ENCODE measurements at places on chromosomes 12 and 14. TPM values are rescaled to one million over a fixed set of nuclear protein-coding genes. Genes with fewer than 3 reads are reported as not detected.

DNA sequence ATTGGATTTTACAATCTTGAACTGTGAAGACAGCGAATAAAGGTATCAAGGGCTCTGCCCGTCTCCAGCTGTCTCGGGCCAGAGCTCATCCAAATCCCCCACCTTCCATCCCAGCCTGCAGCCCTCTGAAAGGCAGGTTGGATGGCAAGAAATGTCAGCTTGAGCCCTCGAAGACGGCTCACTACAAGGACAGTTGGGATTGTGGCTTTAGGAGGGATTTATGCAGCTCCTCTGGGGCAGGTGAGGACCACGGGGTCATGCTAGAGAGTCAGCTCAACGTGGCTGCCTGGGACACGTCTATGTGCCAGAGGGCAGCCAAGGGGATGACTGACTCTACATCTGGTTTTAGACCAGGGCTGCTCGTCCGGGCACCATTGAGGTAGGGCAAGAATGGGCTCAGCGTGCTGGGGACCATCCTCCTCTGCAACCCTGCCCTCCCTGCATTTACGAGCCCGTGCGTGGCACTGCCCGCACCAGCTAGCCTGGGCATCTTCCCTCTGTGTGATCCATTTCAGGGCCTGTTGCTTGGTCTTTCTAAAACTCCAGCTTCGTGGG lies 16.2 kb downstream of the MVK start:
- H3K27me3 ChIP-seq: no peaks in the 10 kb centered on the region
- DNase-seq: no peak
- no peak overlapping the region for H3K4me3 ChIP-seq
- no peaks in the 10 kb centered on the region for H3K4me1 ChIP-seq

DNA sequence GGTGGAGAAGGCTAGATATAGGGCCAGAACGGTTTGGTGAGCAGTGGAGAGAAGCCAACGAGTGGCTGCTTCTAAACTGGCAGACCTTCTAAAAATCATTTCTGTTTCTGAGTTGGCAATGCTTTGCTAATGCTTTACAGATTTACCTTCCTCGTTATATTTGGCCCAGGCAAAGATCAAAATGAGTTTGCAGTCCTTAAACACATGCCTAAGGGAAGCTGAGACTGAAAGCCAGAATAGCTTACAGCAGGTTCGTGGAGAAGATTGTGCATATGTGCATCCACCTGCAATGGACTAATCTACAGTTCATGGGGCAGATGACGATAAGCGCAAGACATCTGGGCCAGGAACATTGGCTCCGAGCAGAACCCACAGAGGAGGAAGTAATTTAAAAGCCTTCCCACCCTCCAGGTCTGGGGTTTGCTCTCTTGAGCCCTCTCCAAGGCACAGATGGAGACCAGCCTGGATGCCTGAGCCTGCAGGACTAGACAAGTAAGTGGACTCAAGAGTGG lies 99.4 kb downstream of the NINJ2 start:
- no peak overlapping the region for H3K4me3 ChIP-seq
- no peaks in the 10 kb centered on the region for H3K36me3 ChIP-seq
- DNase-seq: no peak
- peaks cover 5% of the 10 kb centered on the region for H3K4me1 ChIP-seq
- no peak overlapping the region for H3K27ac ChIP-seq

GRCh38 chr12:18461758-18462157 lies 200.4 kb downstream of the PIK3C2G start:
- H3K27ac ChIP-seq: no peak overlapping the region
- DNase-seq: no peak
- H3K27me3 ChIP-seq: no peaks in the 10 kb centered on the region
- no peak overlapping the region for H3K4me3 ChIP-seq

DNA sequence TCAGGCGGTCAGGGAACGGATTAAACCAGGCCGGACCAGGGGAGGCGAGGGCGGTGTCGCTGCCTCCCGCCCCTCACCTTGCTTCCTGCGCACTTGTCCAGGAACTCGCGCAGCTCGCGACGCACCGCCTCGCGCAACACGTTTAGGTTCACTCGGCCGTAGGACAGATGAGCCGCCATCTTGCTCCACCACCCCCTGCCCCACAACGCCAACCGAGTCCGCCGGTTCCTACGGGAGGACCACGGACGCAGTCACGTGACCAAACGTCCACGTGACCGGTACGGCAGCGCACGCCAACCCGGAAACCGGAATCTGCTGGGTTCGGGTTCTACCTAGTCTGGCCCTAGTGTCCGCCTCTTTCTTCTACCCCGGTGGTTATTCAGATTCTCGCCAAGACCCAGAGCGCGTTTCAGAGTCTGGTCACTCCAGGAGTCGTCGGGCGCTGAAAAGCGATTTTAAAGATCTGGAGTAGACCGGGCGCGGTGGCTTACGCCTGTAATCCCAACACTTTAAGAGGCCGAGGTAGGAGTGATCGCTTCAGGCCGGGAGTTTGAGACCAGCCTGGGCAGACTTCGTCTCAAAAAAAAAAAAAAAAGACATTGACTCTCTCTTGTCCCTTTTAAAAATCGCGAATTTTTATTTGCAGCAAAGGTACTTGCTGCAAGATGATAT lies at the start of gene VPS33A:
VPS33A (minus strand) TSS at position 265 of the 672 bp plus-strand sequence; CDS start at position 179, 86 bp downstream.
- H3K4me1 ChIP-seq: no peaks in the 10 kb centered on the region
- H3K4me3 ChIP-seq: peak within 1 kb of the TSS; percentile 65
- peak within 1 kb of the TSS; percentile 96 for H3K27ac ChIP-seq
- peaks cover 2% of the 10 kb centered on the region for H3K36me3 ChIP-seq

DNA sequence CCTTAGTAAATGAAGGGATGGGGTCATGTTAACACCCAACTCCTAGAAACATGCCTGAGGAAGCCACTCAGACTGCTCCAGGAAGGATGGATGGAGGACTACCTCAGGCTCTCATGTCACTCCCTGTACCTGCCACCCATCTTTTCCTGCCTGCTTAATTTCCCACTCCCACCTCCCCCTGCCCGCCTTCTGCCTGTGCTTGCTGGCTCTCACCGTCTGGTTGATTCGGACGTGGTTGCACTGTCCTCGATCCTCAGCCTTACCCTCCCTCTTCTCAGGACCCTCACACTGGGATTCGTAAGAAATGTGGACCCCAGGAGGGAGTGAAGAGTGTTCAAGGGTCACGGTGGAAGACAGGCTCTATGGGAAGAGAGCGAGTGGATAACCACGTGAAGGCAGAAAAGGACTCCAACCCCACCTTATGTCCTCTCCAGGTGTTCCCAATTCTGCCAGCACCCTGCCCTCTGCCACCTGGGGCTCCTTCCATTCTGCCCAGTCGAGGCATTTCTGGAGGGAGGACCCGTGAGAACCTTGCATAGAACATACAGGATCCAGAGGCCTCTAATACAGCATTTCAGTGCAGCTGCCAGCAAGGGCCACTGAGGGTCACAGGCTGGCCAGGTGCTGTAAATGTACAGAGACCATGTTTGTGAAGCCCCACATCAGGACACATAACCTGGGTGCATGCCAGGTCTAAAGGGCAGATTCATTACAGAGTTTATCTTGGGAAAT lies 12.9 kb downstream of the ITGB7 start:
- no peak for DNase-seq
- H3K27me3 ChIP-seq: no peaks in the 10 kb centered on the region
- H3K36me3 ChIP-seq: no peaks in the 10 kb centered on the region
- H3K4me1 ChIP-seq: no peaks in the 10 kb centered on the region
- no peak overlapping the region for H3K4me3 ChIP-seq

DNA sequence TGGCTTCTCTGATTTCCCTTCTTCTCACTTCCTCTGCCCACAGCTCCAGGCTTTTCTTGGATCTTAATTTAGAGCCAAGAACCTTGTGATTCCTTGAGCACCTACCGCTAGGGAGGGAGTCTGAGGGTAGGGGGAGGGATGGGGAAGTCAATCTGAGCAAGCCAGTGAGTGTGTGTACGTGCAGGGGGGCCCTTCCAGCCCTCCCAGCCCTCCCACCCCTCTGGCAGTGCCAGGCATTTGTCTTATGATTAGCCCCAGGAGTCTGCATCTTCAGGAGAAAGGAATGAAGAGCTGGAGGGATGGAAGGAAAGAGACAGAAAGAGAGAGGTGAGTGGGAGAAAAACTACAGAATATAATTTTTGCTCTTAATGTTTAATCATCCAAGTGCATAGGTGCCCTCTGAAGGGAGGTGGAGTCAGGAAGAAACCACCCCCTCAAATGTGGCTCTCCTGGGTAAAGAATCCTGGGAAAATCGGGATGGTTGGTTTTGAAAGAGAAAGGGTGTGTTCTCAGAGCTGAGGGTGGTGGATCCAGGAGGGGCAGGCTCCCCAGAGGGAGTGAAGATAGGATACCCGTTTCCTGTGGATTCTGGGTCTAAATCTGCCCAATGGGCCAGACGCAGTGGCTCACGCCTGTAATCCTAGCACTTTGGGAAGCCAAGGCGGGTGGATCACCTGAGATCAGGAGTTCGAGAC lies 2.1 kb downstream of the PIANP start:
- H3K4me3 ChIP-seq: no peak overlapping the region
- no peak overlapping the region for H3K27ac ChIP-seq
- peaks cover 5% of the 10 kb centered on the region for H3K4me1 ChIP-seq
- H3K36me3 ChIP-seq: no peaks in the 10 kb centered on the region

DNA sequence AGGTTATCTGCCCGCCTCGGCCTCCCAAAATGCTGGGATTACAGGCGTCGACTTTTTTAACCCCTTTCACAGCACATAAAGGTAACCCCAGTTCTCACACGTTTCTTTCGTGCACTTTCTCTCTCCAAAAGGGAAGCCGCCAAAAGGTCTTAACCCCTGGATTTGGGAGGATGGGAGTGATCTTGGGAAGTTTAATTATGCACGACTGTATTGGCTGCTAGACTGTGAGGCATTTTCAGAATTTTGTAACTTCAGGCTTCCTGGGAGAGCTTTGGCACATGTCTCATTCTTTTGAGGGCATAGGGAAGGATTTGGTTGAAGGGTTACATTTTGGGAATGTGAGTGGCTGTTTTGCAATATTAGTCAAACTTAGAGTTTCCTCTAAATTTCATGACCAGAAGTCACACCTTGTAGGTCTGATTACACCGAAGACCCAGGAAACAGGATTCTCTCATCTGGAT lies 1.4 kb upstream of the SMARCC2 start:
- H3K36me3 ChIP-seq: peaks cover 2% of the 10 kb centered on the region
- H3K4me1 ChIP-seq: peaks cover 19% of the 10 kb centered on the region
- peak overlapping the region; percentile 49 for H3K4me3 ChIP-seq

- H3K36me3 ChIP-seq: peaks cover 1% of the 10 kb centered on the region
- H3K27ac ChIP-seq: no peak overlapping the region
- no peak for DNase-seq
- no peaks in the 10 kb centered on the region for H3K4me1 ChIP-seq
These were observed 104.3 kb downstream of the RBM19 start for GRCh38 chr12:113861708-113862312.

DNA sequence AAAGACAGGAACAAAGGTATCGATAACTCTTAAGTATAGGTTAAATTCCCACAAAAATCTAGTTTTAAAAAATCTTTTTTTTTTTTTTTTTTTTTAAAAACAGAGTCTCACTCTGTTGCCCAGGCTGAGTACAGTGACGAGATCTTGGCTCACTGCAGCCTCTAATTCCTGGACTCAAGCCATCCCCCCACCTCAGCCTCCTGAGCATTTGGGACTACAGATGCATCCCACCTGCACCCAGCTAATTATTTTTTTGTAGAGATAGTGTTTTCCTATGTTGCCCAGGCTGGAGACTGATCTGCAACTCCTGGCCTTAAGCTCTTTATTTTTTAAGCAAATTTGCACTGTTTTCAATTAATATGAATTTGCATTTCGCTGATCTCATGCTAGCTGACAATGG lies 9.8 kb downstream of the PSEN1 start:
- H3K36me3 ChIP-seq: no peaks in the 10 kb centered on the region
- no peak overlapping the region for H3K27ac ChIP-seq
- no peak overlapping the region for H3K4me3 ChIP-seq

DNA sequence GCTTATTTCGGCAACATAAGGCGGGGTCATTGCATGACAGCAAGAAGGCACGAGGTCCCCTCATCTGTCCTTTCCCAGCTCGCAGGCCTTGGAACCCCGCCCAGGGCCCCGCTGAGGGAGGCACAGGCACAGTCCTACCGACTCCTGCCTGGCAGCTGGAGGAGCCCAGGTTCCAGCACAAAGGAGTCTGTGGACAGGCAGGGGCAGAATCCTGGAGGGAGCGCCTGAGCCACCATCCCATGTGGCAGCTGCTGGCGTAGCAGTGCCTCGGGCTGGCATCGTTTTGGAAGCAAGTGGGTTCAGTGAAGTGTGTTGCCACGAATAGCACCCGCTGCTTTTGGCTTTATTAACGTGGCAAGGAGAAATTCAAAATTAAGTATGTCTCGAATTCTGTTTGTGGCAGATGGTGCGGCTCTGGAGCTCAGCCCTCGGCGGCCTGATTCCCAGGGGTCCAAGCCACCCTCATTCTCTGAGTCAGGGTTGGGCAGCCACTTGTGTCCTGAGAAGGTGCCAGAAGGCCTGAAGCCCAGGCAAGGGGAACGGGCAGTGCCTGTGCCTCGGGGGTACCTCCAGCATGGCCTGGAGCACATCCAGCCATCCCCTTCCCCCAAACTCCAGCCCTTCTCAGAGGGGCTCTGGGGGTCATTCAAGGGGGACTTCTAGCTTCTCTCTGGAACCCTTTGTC lies 35.9 kb downstream of the SLC8B1 start:
- peak overlapping the region; percentile 97 for H3K27ac ChIP-seq
- no peaks in the 10 kb centered on the region for H3K27me3 ChIP-seq
- DNase-seq: no peak
- no peak overlapping the region for H3K4me3 ChIP-seq
- H3K4me1 ChIP-seq: peaks cover 21% of the 10 kb centered on the region

- no peaks in the 10 kb centered on the region for H3K27me3 ChIP-seq
- DNase-seq: no peak
- no peaks in the 10 kb centered on the region for H3K36me3 ChIP-seq
- H3K4me1 ChIP-seq: no peaks in the 10 kb centered on the region
- H3K4me3 ChIP-seq: no peak overlapping the region
These were observed 201.7 kb upstream of the PLXNC1 start for GRCh38 chr12:93946542-93947150.

GRCh38 chr14:90602088-90602687 lies 205.4 kb downstream of the CALM1 start:
- H3K27ac ChIP-seq: no peak overlapping the region
- H3K36me3 ChIP-seq: no peaks in the 10 kb centered on the region
- H3K4me1 ChIP-seq: no peaks in the 10 kb centered on the region
- no peak overlapping the region for H3K4me3 ChIP-seq
- no peaks in the 10 kb centered on the region for H3K27me3 ChIP-seq

- DNase-seq: no peak
- no peaks in the 10 kb centered on the region for H3K4me1 ChIP-seq
- H3K4me3 ChIP-seq: no peak overlapping the region
These were observed 401.6 kb downstream of the VRK1 start for GRCh38 chr14:97198813-97199212.

DNA sequence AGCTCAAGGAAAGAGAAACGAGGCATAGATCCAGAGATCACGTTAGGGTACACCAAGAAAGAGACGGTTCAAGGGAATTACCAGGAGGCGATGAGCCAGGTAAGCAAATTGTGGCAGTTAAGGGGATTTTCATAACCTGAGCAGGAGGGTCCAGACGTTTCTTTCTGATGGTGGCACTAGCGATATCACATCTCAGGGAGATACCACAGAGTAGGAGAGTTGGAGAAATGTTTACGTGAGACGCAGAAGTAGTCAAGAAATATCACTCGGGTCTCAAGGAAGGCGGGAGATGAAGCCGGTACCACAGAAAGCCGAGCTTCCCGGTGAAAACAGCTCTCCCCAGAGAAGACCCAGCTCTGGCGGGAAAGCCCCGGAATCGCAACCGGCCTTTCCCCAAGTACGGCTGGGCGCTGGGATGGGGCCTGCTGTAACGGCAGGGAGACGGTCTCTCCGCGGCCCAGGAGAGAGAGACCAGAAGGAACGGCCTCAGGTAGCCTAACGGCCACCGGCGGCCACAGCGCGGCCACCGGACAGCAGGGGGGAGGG lies 485 bp downstream of the SENP1 start:
- no peaks in the 10 kb centered on the region for H3K27me3 ChIP-seq
- H3K4me3 ChIP-seq: peak overlapping the region; percentile 83
- no peak for DNase-seq
- peaks cover 11% of the 10 kb centered on the region for H3K4me1 ChIP-seq
- peak overlapping the region; percentile 97 for H3K27ac ChIP-seq

Gene RTN1
- total RNA-seq: not detected

Gene PTHLH
- not detected for total RNA-seq

Gene RGS6
- not detected for total RNA-seq

Gene IL31
- not detected for total RNA-seq

Gene TRIM9
- 2.7 TPM for total RNA-seq

Gene PHLDA1
- 47.2 TPM for total RNA-seq
